Stimulated activated CD8-positive, alpha-beta memory T cell treated with anti-CD3 and anti-CD28 coated beads, Interleukin-2, amount 100 ng/mL, for 1 hour (primary cell): ENCODE measurements at places on chromosomes 16 and 17.
A peak's percentile ranks its signal among the peaks of the same experiment; 100 is the strongest.

DNA sequence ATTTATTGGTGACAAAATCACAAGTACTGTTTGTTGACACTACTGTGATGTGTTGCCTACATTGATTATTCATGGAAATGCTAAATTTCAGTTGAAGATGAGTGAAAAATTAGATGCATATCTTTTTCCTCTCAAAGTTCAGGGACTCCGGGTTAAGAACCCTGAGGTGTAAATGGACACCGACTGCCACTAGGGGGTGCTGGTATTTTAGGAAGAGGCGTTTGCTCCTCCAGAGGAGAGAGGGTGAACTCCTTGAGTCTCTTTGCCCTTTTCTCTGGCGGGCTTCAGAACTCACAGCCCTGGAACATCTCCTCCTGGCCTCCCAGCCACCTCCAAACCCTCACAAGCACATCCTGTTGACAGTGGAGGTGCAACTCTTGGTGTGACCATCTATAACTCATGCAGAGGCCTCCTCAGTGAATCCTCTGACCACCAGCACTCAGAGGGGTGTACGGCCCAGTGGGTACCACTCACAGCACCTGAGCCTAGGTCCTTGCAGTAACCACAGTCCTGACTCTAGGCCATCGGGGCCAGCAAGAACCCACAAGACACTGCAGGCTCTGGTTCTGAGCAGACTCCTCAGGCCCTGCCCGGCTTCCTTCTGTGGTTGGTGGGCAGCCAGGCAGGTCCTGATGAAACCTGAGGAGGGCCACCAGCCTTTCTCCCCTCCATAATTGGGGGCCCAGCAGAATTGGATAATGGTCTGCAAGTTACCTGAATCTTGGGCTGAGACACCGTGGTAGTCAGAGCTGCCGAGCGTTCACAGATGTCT, 26.2 kb upstream of the PIK3R5 start:
- DNase-seq = peak; percentile 17

DNA sequence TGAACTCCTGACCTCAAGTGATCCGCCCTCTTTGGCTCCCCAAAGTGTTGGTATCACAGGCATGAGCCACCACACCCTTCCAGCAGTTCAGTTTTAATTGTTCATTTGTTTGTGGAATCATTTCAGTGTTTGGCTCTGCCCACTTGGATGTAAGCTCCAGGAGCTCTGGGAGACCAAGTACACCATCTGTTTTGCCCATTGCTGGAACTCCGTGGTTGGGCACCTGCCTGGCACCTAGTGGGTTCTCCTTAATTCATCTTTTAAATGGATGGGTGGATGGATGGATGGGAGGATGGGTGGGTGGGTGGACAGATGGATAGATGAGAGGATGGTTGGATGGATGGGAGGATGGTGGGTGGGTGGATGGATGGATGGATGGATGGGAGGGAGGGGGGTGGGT, 953 bp upstream of the NECAB2 start:
- DNase-seq = no peak

DNA sequence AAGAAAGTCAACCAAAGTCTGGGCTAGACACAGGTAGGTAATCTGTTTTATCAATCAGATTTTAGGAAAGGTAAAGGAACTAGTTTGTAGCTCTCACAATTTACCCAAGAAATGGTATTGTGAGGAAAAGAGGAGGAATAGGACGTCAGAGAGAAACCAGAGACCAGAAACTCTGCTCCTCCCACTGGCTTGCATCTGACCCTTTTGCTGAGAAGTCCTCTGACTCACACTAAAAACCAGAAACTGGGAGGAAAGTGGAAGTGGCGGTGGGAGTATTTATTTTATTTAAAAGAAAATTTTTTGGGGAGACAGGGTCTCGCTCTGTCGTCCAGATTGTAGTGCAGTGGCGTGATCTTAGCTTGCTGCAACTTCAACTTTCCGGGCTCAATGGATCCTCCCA, 38.0 kb upstream of the MNT start:
- no peak for DNase-seq

DNA sequence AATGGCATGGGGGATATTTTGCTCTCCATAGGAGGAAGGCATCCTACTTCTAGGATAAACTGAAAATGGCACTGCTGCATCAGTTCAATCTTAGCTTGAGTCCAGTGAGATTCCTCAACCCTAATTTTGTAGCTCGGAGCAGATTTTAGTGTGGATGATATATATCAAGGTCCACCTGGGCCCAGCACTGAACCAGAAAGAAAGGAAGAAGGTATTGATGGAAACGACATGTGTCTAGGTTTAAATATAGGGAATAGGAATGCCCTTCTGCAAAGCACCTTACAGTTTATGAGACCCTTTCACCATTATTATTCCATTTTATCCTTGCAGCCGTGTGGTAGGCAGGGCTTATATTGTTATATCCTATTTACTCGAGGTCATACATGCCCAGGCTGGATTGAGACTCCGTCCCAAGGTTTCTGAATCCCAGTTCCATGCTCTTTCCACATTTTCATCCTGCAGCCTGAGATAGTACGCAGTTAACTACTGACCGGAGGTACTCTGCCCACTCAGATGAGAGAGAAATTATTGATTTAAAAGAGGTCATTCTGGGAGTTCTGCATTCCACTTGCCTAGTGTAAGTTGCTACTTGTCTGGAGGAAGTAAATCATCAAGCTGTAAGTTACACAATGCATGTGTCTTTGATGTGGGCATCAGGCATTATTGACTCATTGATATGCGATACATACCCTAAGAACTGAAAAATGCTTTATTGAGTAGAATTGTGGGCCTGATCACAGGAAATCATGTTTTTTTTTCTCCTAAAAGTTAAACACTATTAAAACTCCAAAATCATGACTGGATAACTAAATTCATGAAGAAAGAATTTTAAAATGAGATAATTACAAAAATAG, 10.1 kb downstream of the KRT39 start:
- DNase-seq = no peak

DNA sequence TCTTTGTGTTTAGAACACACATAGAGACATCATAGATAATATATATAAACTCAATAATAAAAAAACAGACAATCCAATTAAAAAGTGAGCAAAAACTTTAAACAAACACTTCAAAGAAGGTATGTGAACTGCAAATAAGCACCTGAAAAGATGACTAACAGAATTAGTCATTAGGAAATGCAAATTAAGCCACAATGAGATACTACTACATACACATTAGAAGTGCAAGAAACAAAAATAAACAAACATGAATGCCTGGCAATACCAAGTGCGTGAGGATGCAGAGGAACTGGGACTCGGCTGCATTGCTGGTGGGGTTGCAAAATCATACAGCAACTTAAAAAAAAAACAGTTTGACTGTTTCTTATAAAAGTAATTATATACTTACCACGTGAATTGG, 799.0 kb downstream of the KCNJ2 start:
- no peak for DNase-seq

GRCh38 chr16:10652730-10653590, 41.8 kb downstream of the TEKT5 start:
- no peak for DNase-seq

GRCh38 chr16:4682616-4683254, 10.6 kb upstream of the NUDT16L1 start:
- no peak for DNase-seq

GRCh38 chr16:27899736-27900135, 163.8 kb downstream of the GSG1L start:
- DNase-seq = no peak

DNA sequence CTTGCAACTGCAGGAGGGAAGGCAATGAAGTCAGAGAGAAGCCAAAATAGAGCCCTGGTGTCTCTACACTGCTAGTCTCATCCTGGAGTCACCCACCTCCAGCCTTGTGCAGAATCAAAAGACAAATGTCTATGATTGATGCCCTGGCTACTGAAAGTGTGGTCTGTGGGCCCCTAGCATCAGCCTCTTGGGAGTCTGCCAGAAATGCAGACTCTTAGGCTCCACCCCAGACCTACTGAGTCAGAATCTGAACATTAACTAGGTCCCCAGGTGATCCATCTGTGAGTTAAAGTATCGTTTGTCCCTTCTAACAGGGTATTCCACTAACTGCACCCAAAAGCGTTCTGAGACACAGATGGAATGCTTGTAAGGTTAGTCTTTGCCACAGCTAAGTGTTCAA, 21.2 kb downstream of the EARS2 start:
- DNase-seq = no peak

GRCh38 chr16:23968176-23968575, 132.4 kb downstream of the PRKCB start:
- DNase-seq = no peak

- no peak for DNase-seq
These were observed 13.9 kb downstream of the USP7 start for GRCh38 chr16:8949536-8950418.

GRCh38 chr16:88940862-88941817, 35.9 kb downstream of the CBFA2T3 start:
- no peak for DNase-seq

DNA sequence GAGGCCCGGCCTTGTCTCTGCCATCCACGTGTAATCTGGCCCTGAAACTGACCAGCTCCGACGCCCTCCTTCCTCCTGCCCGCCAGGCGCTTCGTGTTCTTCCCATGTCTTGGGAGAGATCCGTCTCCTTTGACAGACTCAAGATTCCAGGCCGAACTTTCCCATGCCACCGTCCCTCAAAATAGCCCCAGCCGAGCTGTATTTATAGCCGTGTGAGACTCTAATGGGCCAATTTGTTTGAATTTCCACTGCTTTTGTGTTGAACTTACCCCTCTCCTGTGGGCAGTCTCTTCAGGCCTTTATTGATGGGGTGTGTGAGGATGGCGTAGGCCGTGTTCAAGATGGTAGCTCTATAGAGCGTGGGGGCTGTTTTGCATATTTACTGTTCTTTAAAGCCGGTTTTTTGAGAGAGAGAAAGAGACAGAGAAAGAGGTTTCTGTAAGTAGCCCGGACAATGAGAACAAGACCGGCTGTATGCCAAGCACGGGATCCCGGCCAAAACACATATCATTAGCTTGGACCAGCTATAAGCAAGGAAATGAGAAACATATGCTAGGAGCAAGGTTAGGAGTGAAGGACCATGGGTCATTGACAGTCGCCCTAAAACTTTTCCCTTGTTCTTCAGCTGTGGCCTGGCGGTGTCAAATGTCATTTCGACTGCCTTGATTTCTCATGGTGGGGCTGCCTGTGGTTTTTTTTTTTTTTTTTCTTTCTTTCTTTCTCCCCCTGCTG, 124.5 kb upstream of the ZFHX3 start:
- no peak for DNase-seq

- DNase-seq = peak; percentile 8
These were observed 53.7 kb downstream of the SNX20 start for GRCh38 chr16:50627419-50627818.

- DNase-seq = no peak
These were observed 95.7 kb downstream of the STX8 start for GRCh38 chr17:9479964-9480363.

GRCh38 chr16:53100889-53101288, 46.1 kb downstream of the CHD9 start:
- no peak for DNase-seq

GRCh38 chr16:1425616-1426370, 5.1 kb upstream of the PERCC1 start:
- DNase-seq = no peak

- DNase-seq = peak; percentile 41
These were observed 118.2 kb upstream of the SMURF2 start for GRCh38 chr17:64780096-64781013.

GRCh38 chr16:84369938-84370627, 1.7 kb downstream of the ATP2C2 start:
- no peak for DNase-seq

GRCh38 chr16:12906271-12906670, 4.9 kb downstream of the SHISA9 start:
- DNase-seq = no peak

DNA sequence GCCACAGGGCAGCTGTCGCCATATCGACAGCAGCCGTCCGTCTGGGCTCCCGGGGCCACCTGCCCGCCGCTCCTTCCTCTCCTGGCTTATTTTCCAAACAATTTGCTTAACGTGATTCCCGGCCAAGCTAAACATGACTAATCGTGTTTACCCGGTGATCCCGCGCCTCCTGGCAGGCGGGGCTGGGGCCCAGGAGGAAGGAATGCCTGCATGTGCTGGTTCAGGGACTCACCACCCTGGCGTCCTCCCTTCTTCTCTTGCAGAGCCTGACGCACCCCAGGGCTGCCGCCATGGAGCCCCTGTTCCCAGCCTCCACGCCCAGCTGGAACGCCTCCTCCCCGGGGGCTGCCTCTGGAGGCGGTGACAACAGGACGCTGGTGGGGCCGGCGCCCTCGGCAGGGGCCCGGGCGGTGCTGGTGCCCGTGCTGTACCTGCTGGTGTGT, 6.1 kb downstream of the SSTR5 start:
- DNase-seq = no peak

DNA sequence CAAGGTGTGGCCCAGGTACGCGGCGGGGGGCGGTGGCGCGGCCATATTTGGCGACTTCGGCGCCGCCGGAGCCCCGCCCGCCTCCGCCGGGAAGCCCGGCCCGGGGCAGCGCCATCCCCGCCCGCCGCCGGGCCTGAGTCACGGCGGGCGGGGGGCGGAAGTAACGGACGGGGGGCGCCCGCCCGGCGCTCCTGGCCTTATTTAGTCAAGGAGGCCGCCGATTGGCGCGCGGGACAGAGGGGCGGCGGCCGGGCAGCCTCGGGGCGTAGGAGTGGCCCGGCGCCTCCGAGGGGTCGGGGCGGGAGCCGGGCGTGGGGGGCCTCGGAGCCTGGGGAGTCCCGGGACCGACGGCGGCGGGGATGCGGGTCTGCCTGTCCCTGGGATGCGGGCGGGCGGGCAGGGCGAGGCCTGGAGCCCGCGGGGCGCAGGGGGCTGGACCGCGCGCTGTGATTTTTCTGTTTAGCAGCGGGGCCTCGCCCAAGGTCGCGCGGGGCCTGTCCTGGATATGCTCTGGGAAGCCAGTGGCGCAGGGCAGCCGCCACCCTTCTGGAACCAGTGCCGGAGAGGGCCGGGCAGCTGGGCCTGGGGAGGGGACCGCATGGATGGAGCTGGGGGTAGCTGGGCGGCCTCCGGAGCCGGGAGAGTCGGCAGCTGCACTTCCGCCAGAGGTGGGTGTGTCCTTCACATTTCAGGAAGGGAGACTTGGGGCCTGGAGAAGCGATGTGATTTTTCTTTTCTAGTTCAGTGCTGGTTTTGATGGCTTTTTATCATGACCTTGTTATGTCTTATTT, 2.3 kb upstream of the ACTG1 start:
- DNase-seq = peak; percentile 55

DNA sequence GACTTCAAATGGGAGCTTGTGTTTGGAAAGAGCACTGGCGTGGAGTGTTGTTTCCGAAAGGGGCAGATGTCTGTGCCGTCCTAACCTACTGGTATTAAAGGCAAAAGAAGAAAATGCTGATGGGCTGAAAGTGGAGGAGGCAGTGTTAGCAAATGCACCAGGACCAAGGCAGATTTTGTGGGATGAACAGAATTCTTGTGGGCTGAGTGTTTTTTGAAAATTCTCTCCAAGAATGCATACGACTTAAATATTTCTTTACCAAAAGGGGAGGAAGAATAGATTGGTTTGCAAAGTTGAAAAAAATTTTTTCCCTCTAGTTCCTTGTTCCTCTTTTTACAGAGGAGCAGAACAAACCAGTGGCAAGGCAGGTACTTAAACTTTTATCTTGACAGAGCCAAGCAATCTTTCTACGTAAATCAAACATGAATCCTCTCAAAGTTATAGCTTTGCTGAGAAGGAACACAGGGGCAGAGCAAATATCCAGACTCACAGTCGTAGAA, 16.8 kb downstream of the MARCHF10 start:
- DNase-seq = no peak
